Naive thymus-derived CD4-positive, alpha-beta T cell (primary cell): ENCODE measurements at places on chromosomes 3 and 15. TPM values are rescaled to one million over a fixed set of nuclear protein-coding genes. Genes with fewer than 3 reads are reported as not detected.

GRCh38 chr3:112646623-112647022, 5.7 kb upstream of the CCDC80 start:
- DNase-seq: no peak
- H3K4me3 ChIP-seq: no peak overlapping the region
- no peak overlapping the region for H3K27ac ChIP-seq
- H3K4me1 ChIP-seq: no peaks in the 10 kb centered on the region
- H3K36me3 ChIP-seq: no peaks in the 10 kb centered on the region

- H3K36me3 ChIP-seq: no peaks in the 10 kb centered on the region
- H3K27me3 ChIP-seq: no peaks in the 10 kb centered on the region
- no peak for DNase-seq
- no peak overlapping the region for H3K4me3 ChIP-seq
- H3K27ac ChIP-seq: no peak overlapping the region
Measured at GRCh38 chr3:13710251-13710650, 161.3 kb downstream of the FBLN2 start.

DNA sequence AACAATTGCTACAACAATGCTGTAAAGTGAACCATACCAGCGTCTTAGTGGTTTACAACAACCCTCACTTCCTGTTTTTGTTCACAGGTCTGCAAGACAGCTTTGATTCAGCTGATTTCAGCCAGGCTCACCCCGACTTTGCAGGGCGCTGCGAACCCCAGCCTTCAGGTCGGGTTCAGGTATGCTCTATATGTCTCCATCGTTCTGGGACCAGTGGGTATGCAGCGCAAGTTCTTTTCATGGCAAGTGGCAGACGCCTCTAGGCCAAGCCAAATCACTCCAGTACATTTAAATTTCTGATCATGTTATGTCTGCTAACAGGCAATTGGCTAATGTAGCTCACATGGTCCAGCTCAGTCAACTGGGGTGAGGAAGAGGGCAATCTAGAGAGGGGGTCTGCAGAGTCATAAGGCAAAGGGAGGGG, 52.4 kb upstream of the RGMA start:
- peak overlapping the region; percentile 38 for H3K4me3 ChIP-seq
- peaks cover 5% of the 10 kb centered on the region for H3K4me1 ChIP-seq
- no peaks in the 10 kb centered on the region for H3K36me3 ChIP-seq

CD96 gene
- 176 TPM for total RNA-seq

DNA sequence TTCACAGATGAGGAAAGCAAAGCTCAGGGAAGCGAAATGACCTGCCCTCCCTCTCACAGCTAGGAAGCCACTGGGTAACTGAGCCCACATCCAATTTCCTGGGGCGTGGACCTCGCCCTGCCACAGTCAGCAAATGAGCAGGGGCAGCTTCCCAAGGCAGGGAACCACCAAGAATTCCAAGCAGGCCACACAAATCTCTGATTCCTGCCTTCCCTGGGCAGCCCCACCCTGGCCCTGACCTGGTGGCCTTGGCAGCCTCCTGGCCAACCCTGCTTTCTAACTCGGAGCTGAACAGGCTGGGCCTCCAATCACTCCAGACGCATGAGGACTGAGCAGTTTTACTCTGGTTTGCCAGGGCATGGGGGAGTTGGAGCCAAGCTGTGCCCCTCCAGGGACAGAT, 203.7 kb upstream of the TLE3 start:
- H3K4me1 ChIP-seq: peaks cover 20% of the 10 kb centered on the region
- DNase-seq: no peak
- no peak overlapping the region for H3K27ac ChIP-seq
- no peaks in the 10 kb centered on the region for H3K27me3 ChIP-seq
- H3K4me3 ChIP-seq: no peak overlapping the region
- no peaks in the 10 kb centered on the region for H3K36me3 ChIP-seq

SUCNR1 gene
- 0.12 TPM for total RNA-seq

GRCh38 chr3:118098827-118099226, 935.8 kb downstream of the IGSF11 start:
- H3K4me3 ChIP-seq: no peak overlapping the region
- no peaks in the 10 kb centered on the region for H3K27me3 ChIP-seq
- H3K27ac ChIP-seq: no peak overlapping the region
- DNase-seq: no peak

DNA sequence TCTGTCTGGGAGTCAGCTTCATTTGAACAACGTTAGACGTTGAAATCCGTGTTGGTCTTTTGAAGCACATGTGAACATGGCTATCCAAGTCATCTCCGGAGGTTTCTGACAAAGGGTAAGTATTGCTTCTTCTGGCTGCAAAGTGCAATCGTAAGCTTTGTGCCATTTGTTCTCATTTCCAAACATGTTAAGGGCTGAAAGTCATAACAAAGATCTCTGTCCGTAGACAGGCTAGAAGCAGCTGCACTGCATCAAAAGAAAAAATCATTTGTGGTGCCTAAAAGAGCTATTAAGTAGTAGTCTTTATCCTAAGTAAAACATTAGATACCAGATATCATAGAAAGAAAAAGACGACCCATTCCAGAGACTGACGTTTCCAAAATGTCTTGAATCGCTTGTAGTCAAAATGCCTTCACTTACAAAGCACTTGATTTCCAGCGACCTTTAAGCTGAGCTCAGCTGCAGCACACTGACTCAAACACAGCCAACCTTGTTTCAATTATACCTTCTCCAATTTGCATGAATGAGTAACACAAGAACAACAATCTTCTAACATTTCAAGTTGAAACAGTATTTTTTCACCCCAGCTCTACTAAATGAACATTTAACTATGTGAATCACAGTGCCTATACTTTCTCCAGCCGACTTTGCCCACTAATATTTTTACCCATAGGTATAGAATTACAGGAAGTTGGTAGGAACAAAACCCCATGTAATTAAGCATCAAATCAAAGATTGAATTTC, 76.6 kb downstream of the NEDD4 start:
- H3K4me3 ChIP-seq: no peak overlapping the region
- no peak for DNase-seq
- no peaks in the 10 kb centered on the region for H3K27me3 ChIP-seq
- H3K27ac ChIP-seq: no peak overlapping the region
- no peaks in the 10 kb centered on the region for H3K36me3 ChIP-seq
